ENCODE measurements at places on chromosomes 6 and 20.

DNA sequence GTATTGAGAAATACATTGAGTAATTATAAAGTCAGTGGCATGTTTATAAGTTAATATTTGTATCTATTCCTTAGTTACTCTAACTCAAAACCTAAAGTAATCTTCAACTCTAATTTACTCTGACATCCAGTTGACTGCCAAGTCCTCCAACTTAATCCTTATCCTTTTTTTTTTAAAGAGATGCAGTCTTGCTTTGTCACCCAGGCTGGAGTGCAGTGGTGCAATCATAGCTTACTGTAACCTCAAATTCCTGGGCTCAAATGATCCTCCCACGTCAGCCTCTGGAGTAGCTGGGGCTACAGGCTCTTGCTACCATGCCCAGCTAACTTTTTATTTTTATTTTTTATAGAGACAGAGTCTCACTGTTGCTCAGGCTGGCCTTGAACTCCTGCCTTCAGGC lies 24.4 kb downstream of the PTPN1 start:
- DNase-seq, result no peak

DNA sequence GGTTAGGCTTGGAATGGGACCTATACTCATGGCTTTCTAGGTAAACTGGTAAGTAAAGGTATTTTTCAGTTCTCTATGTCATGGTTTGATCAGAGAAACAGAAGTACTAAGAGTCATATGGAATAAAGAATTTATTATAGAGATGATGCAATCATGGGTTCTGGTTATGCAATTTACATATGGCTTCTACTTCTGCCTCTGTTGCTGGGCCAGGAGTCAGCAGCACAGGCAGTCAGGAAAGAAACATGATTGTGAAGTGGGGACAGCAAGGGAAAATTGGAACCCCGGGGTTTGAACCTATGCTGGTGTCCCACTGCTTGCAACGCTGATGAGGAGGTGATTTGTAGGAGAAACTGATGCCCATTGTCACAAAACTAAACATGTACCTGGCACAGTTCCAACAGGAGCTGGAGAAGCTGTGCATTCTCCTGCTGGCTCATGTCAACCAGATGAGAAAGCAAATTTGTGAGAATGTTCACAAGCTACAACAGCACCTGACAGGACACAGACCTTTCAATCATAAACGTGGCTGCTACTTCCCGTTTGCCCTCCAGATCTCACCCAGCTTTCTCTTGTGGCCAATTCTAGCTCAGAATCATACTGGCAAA lies 887.1 kb downstream of the TFAP2A start:
- no peak for DNase-seq

DNA sequence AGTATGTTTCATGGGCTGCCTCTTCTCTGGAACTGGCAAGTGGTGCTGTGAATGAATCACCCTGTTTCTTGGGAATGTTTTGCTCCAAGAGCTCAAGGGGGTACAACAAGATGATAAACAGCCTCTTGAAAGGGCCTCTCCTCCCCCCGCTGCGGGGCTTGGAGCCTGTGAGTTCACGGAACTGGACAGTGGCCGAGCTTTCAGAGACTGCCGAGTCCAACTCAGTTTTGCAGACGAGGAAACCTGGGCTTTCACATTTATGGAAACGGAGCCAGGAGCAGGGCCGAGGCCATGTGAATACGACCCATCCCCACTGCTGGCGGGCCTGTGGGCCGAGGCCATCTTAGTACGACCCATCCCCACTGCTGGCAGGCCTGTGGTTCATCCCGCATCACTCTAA lies 18.2 kb upstream of the SRC start:
- DNase-seq, result no peak

DNA sequence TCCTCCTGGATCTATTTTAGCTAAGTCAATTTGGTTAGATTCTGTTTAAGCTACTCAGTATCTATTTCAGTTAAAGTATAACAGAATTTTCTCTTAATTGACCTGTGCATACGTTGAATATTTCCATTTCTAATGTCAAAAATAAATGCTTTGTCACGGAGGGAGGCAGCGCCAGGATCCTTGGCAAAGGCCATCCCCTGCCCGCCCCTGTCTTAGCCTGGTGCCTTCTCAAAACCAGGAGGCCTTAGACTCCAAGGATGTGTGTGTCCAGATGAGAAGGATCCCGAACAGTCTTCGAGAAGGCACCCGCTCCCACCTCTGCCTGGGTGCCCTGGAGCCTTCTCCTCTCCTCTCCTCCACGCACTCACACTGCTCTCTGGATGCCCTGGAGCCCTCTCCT lies 22.4 kb downstream of the TCFL5 start:
- no peak for DNase-seq

GRCh38 chr6:136927292-136927691 lies 5.2 kb downstream of the SLC35D3 start:
- peak; percentile 65 for DNase-seq

DNA sequence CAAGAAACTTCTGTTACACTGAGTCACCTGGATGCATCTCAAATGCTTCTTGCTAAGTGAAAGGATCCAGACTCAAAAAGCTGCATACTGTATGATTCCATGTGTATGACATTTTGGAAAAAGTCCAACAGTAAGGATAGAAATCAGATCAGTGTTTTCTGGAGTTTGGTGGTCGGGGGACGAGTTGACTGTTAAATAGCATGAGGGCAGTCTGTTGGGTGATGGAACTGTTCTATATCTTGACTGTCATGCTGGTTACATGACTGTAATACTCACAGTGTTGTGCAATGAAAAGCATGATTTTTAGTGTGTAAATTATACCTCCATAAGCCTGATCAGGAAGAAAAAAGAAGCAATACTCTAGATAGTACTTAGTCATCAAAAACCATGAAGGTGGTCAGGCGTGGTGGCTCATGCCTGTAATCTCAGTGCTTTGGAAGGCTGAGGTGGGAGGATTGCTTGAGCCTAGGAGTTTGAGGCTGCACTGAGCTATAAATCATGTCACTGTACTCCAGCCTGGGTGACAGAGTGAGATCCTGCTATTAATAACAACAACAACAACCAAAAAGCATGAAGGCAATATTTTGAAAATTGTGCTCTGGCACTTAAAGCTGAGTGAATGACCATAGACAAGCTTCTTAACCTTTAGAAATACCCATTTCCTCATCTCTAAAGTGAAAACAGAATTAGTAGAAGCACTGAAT lies 30.5 kb upstream of the SASH1 start:
- DNase-seq, result no peak

GRCh38 chr6:99282479-99283062 lies 66.9 kb downstream of the FAXC start:
- DNase-seq, result no peak

DNA sequence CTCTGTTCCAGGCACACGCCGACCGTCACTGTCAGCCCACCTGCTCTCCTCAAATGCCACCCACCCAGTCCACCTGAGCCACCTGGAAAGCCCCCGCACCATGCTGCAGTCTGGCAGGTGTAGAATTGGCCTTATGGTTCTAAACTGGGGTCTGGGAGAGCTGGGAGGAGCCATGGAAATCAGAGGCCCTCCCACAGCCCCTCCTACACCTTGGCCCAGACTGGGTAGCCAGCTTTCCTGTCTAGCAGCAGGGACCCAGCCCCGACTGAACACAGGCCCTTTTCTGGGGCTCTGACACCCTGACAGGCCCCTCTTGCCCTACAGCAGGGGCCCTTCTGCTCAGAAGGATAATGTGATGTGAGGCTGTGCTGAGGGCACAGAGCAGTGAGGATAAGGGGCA lies 31.1 kb downstream of the LRFN2 start:
- DNase-seq, result no peak

DNA sequence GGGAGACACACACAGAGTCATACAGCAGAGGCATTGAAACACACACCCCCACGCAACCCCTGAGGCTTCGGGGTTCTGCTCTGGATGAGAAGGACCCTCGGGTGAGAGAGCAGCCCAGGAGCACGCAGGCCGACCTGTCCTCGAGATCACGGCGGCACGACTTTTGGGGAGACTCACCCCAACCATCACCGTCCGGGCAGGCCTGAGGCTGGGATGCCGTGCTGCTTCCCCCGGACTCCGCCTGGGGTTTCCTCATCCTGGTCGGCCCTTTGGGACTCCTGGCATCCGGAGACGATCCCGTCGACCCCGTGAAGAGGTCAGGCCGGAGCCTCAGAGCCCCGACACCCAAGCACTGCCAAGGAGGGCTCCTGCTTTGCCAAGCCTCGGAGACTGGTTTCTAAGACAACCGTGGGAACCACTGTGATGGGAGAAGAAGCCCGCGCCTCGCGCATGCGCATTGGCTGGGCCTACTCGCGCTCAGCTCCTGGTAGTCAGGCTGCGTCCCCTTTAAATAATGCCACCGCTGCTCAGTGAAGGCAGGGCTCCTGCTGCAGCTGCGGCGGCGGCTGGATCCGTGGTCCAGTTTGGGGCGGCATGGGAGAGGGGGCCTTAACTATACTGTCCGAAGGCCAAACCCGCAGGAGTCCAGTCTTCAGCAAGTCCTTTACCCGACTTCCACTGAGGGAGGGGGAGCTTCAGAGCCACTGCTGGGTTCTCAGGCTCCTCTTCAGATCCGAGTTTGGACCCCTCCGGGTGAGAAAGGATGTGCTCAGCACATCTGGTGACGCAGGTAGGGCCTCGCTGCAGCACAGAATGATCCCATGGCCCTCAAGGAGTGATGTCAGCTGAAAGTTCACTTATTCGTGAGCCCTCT lies 171.4 kb upstream of the ZNF337 start:
- peak; percentile 92 for DNase-seq

DNA sequence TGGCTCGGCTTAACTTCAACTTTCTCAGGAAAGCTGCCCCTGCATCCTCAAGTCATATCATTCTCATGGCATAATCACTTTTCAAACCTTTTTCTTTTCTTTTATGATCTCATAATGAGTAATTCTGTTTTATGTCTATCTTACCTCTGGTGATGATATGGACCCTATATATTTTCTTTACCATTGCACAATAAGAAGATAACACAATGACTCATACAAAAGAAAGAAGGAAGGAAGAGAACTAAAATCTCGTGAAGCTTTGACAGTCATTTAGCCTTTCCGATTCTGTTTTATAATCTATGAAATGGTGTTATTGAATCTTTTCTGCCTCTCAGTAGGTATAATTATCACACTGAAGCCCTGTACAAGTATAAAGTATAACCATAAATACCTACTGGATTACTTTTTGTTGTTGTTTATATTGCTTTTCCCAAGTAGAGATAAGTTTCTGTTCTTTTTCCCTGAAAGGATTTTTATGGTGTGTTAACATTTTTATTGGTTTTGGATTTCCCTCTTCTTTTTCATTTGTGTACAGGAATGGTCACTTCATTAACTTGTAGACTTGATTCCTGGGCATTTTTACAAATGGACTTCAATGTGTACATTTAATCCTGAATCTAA lies 300.9 kb downstream of the LAMA2 start:
- DNase-seq, result no peak

GRCh38 chr6:69795469-69796072 lies 1.2 kb downstream of the LMBRD1 start:
- no peak for DNase-seq

- no peak for DNase-seq
Observed at GRCh38 chr6:113428702-113429101, 428.4 kb upstream of the MARCKS start.

- no peak for DNase-seq
Observed at GRCh38 chr20:36493801-36494114, 47.6 kb upstream of the MYL9 start.

DNA sequence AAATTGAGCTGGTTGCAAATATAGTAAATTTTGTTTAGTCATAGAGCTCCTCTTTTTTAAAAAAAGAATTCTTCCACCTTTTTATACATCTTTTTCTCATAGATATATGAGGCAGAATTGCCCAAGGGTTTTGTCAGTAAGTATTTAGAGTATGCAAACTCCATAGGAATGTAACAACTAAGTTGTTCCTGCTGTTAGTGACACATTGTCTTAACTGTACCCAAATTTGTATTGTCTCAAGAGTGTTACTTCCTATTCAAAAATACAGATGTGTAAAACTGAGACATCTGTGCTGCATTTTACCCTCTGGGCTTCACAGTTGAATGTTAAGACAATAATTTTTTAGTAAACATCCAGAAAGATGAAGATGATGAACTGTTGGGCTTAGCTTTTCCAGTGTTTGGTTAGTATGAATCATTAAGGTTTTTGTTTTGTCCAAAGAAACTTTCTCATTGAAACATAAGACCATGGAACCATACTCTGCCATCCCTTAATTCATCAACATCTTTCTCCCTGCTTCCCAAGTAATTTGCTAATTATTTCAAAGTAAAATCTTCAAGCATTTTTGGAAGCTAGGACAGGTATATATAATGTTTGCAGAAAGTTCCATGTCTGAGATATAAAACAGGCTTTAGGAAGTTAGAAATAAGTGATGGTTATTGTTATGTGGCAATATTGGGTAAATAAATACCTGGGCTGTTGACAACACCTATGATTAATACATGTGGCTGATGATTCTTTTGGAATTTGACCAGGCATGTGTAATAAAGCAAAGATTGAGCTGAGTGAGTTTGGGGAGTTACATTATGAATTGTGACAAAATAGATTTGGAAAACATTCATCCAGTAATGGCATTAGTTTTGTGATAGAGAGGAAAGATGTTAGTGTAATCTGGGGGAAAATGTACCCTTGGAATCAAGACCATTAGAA lies 11.2 kb downstream of the OGFRL1 start:
- DNase-seq, result no peak

GRCh38 chr20:32333988-32334885 lies 23.9 kb upstream of the ASXL1 start:
- DNase-seq, result peak; percentile 70

DNA sequence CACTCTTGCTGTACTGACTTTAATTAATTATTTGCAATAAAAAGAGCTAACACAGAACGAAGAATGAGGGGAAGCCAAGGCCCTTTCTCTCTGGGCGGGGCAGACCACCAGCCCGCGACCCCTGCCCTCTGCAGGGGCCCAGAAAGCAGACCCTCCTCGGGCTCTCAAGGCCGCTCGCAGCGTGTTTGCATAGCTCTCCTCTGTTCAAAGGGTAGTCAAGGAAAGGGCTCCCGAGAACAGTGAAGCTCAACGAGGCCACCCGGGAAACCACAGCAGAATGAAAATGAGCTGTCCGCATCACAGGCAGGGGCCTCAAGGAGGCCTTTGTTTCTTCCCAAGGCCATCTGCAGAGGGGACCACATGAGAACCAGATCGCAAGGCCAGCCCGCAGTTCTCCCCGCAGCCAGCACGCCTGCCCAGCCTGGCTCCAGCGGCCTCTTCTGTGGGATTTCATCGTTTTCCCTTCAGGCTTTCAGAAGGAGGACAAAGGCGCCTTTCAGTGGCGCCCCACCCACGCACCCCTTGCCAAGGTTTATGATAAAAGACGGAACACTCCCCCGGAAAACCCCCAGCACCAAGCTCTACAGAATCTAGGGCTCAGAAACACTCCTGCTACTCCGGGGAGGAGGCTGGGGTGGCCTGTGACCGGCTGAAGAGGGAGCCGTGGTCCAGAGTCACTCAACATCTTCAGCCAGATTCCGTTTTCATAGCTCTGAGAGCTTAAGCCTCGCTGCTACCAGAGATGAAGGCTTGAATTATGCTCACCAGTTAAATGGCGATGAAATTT lies 25.3 kb downstream of the ACSS1 start:
- DNase-seq, result no peak

DNA sequence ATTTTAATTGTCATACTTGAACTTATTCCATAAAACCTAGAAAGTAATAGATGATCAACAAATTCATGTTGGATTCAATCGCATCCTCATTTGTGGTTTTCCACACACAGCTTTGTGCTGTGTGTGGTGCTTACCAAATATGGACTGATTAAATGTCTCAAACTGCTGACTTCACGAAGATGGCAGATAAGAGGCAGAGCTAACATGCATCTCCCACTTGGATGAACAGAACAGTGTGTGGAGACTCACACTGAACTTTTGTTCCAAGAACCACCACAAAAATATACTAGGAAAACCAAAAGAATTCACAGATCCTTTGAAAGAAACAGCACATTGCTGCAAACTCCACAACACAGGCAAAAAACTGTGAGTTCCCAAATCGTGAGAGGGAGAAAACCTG lies 603.7 kb downstream of the TENT5A start:
- no peak for DNase-seq

GRCh38 chr20:40339661-40340449 lies 349.2 kb downstream of the MAFB start:
- DNase-seq, result peak; percentile 16

Measured in activated CD4-positive, alpha-beta T cell treated with anti-CD3 and anti-CD28 coated beads, Interleukin-2, amount 10 ng/mL, durations not matched to agents 24 days and 14 days (primary cell).